ENCODE measurements at places on chromosomes 12 and 14.

DNA sequence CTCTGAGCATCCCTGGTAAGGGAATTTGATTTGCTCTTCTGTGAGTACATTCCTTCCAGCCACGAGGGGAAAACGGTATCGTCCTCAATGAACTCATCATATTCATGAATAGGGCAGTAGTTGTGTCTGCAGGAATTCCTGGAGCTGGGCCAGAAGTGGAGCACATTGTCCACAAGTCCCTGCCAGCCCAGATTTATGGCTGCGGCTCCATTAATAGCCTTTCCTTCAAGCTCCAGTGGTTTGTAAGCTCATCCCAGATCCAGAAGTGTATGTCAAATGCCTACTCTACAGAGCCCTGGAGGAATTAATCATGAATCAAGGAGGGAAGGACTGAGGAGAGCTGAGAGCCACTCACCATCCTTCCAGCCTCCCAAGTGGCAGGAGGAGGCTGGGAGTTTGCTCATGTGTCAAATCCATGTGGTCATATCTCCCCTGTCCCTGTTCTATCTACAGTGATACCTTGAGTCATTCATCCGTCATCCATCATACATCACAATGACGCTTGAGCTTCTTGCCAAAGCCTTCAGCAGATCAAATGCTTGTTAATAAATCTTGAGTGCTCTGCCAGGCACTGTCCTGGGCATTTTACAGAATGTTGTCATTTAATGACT, 65.5 kb downstream of the SVOP start:
- DNase-seq, result no peak

- no peak for DNase-seq
Measured at GRCh38 chr12:50397117-50397650, 775 bp upstream of the FAM186A start.

- no peak for DNase-seq
Measured at GRCh38 chr12:4962539-4963486, 53.1 kb downstream of the KCNA1 start.

DNA sequence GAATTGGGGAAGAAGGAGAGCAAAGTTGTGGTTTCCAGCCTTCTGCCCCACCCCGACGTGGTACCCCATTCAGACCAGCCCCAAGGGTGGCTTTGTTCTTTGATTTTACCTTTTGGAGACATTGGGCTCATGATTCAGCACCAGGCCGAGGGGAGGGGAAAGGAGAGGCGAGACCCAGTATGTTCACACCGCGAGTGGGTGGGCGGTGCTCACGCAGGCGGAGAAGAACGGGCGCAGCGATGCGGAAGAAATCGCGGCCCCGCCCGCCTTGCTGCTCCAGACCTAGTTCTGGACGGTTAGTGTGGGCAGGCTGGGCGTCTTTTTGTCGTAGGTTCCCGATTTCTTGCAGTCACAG, 963 bp downstream of the ATL1 start:
- DNase-seq, result peak; percentile 65

GRCh38 chr14:74142523-74142922, 57.8 kb downstream of the LIN52 start:
- no peak for DNase-seq

GRCh38 chr12:25864306-25865276, 93.9 kb upstream of the RASSF8 start:
- no peak for DNase-seq

DNA sequence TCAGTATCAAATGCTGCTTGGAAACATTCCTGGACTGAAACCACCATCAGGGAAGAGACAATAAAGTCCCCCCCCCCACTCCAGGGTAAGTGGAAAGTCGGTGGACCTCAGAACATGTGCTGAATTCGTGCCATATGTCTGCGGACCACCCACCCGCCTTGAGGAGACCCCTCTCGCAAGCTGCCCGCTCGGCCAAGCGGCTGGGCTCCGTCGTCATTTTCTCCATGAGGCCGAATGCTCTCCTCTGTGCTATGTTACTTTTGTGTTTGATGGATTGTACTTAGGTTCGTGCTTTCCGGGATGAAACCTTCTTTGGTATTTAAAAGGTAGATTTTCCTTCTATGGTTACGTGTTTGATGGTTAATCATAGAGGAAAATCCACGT, 136.2 kb upstream of the RTL1 start:
- DNase-seq, result no peak

- DNase-seq, result no peak
Measured at GRCh38 chr12:44848703-44849085, 27.4 kb downstream of the NELL2 start.

DNA sequence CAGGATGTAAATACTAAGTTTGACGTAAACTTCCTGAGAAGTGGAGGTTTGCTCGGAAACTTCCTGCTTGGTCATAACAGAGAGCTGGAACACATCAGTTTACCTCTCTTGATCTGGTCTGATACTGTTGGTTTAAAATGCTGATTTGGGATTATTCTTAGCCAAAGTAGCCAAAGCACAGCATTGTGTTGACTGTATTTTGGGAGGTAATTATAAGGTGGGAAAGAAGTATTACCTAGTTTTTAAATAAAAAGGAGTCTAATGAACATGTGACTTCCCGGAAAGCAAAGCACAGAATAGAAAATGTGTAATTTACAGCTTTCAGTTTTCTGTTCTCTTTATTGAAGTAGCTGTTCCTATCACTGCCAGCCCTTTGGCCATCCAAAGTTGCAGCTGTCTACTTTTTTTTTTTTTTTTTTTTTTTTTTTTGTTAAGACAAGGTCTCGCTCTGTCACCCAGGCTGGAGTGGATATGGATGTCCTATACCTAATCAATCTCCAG, 52.2 kb upstream of the SRP54 start:
- no peak for DNase-seq

GRCh38 chr12:98369581-98369980, 145.8 kb upstream of the TMPO start:
- no peak for DNase-seq

DNA sequence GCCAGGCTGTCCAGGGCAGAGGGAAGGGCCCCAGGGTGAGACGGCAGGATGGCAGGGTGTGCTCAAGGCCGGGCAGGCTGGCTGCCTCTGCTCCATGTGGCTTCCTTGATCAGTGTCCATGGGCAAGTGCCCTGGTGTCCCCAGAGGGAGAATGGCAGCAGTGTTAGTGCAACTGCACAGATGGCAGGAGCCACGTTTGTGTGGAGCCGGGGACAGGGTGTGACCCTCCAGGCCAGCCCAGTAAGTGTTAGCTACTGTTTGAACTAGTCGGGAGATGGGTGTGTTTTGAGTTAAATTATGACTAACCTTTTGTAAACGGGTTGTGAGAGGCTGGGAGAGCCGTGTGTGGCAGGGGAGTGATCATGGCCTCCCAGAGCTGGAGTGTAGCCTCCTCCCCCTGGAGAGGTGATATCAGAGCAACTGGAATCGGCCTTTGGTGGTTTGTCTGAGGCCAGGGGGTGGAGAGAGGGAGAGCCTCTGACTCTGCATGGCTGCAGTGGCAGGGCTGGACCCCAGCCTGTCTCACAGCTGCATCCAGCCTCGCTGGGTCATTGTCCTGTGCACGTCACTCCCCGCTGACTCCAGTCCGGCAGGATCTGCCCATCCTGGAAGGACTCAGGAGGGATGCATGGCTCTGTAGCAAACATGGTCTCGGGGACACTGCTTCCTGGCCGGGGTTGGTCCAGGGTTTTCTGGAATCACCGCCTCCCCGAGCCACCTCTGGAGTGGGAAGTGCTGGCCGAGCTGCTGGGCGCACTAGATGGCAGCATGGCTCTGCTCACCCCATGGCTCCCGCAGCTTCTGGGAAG, 27.8 kb downstream of the AACS start:
- DNase-seq, result no peak

DNA sequence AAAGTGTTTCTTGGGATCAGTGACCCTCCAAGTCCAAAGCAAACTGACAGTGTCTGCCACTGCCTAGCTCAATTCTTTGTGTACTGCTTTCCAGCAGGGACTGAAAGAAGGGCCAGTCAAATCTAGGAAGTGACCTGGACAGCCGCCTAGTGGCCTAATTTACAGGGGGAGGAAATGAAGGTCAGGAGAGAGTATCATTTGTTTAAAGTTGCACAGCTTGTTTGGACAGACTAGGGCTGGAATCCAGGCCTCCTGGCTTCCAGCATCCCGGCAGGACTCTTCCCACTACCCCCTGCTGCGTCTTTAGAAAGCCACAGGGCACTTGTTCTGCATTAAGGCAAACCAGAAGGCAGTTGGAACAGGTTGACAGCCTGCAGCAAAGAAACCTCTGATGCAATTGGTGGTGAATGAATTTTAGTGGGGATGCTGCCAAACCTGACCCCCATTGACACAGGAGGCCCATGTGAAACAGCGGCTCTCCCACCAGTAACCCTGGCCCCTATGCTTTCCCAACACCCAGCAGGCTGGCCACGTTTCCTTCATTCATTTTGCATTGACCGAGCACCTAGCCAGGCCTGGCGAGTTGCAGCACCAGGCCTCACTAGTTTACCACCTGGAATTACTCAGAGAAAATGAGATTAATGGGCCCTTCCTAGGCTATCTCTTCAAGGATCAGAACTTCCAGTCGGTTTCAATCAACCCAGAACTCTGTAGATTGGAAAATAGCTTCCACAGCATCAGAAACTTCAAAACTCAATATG, 28.2 kb downstream of the GALNT16 start:
- DNase-seq, result no peak

GRCh38 chr14:60151715-60152114, 13.5 kb downstream of the DHRS7 start:
- no peak for DNase-seq

DNA sequence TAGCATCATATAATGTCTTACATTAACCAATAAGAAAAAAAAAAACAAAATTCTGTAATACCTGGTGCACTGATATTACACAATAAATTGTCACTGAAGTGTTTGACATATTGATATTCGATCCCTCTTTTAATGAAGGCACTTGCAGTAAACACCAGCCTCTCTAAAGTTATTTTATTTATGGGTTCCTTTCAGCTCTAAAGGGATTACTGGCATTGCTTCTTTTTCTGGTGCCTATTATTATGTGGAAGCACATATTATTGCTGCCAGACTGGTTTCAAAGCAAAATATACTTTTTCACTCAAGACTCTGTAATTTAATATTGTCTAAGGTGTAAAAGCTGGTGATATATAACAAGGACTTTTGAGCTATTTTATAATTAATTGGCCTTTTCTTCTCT, 1090.5 kb downstream of the TRHDE start:
- no peak for DNase-seq

- no peak for DNase-seq
Measured at GRCh38 chr14:90649083-90649482, 167.1 kb downstream of the TTC7B start.

DNA sequence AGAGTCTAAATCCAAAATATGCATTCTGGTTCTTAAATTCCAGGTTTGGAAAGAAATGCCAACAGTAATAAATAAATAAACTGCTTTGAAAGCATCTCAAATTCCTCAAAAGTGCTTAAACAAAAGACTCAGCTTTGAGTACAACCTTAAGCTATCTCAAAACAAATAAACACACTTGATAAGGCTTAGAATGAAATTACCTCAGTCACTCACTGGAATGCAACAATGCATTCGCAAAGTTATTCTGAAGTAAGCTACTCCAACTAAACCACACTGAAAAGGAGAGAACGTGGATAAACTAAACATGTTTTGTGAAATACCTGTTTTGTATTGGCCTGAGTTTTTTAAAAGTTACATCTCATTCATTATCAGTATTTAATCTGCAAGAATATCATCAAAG, 1.2 kb downstream of the SPTSSA start:
- no peak for DNase-seq

DNA sequence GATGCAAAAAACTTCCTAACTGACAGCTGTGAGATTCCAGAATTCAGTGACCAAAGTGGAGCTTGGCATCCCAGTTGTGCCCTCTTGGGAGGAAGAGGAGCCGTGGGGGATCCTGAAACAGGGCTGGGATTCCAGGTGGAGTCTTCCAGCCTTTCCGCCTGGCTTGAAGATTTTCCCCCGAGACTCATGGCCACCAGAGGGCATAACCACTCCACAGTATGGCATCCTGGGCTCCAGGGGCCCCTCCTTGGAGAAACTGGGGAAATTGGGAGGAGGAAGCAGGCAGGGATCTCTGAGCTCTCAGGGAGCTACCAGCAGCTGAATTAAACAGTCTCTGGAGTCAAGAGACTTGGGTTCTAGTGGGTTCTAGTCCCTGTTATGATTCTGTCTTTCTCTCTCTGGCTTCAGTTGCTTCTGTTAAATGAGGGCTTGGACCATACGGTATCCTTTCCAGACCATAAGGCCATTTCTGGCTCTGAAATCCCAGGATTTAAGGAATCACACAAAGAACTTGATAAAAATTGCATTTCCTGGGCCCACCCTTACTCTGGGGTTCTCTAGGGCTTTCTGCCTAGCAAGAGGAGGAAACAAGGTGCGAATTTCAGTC, 2.6 kb upstream of the TAMALIN start:
- no peak for DNase-seq

DNA sequence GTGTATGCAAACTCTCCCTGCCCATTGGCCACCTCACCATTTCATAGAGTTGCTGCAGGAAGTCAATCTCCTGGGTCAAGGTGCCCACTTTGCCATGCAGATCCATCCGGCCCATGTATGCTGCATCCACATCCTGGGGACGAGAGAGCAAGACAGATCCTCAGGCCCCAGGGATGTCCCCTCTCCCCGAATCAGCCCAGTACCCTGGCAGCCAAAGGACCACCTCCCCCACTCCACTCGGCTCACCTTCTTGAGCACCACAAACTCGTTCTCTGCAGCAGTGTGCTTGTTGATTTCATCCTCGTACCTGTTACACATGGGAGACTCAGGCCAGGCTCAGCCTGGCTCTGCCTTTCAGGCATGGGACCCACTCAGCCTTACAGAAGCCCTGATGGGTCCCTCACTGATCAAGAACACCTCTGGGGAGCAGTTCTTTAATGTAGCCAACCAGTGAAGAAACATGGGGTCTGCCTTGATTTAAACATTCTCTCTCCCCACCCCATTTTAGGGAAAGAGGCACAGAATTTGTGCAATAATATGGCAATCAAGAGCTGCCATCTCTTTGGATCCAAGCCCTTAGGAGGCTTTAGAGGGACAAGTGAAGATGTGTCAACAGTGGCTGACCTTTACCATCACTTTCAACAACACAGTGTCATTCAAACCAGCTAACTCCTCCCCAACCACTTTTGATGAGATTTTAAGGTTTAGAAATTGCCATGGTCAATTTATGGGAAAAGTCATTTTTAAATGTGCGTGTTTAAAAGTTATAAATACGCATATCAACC, 3.9 kb downstream of the KRT79 start:
- no peak for DNase-seq

DNA sequence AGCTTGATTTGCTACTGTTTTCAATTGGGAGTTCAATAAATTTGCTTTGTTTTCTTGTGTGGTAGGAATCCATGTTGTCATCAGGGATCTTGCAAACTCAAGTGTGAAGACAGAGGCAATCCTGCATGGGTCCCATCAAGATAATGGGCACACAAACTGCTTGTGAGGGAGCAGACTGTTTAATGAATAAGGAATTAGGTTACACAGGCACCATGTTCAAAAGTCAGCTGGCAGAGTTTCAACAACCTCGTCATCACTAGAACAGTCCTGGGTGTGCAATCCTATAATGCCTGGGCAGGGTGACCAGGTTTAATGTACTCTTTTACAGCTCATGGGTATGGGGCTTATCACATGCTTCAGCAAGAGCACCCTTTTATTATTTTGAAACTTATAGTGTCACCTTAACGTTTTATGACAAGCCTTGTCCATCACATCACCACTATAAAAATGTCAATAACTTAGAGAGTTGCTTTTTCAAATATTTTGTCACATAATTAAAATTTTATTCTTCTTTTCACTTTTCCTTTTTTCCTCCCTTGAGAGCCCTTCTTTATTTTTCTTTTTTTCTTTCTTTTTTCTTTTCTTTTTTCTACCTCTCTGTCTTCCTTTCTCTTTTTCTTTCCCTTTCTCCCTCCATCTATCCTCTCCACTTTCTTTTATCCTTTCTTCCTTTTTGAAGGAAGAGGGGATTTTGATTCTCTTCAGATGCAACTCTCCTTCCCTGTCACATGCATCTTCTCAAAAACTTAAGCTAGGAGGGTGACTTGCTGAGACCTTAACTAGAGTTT, 252.2 kb upstream of the ATP2B1 start:
- no peak for DNase-seq
